Right lung (tissue), 10 donors: ENCODE measurements at places on chromosomes 13 and 19.

- no peak for DNase-seq
Observed at GRCh38 chr13:67489016-67489415, 258.9 kb upstream of the PCDH9 start.

DNA sequence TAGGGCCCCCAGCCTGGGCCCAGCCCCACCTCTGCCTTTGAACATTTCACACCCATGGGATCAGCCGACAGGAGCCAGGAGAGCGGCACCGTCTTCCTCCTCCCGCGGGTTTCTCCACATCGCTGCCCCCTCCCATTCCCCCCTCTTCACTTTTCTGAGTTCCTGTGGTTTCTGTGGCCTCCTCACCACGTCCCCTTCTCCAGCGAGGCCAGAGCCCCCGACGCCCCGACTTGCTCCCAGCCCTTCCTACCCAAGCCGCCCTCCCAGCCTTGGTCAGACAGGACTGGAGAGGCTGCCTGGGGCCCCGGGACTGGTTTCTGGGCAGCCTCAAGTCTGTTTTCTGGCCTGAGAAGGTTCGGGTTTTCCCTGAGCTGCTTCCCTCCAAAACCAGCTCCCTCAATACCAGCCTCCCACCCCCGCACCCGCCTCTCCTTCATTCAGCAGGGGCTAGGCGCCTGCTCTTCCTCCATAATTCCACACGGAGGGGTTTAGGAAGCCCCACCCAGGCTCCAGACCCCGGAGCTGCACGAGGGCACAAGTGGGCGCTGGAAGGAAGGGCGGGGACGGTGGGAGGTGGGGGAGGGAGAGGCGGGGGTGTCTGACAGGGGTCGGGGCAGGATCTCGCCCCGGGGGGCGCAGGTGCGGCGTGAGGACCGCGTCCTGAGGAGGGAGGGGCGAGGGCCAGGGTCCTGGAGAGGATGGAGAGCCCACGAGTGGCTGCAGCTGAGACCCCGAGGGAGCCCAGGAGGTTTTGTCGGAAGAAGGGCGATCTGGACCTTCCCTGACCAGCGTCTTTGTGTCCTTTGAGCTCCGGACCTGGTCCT is 4.0 kb upstream of the SIGLEC10 start:
- no peak for DNase-seq

GRCh38 chr13:99395436-99395835 is 88.2 kb upstream of the GPR183 start:
- DNase-seq: no peak

GRCh38 chr13:38753878-38754277 is 67.0 kb downstream of the FREM2 start:
- no peak for DNase-seq

DNA sequence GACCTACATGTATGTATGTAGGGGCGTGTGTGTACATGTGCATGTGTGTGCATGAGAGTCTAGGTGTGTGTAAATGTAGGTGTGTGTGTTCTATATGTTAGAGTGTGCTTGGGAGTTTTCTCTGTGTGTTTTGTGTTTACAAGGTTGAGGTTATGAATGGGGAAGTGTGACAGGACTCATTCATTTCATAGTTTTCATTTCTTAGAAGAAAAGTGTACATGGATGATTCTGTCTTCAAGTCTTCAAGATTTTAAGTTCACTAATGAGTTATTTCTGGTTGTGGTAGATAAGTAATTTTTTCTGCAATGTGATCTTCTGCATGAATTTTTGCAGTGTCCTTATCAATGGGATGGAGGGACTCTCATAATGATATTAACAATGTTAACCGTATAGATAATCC is 118.2 kb upstream of the SLC10A2 start:
- no peak for DNase-seq

- no peak for DNase-seq
Observed at GRCh38 chr19:1377965-1378785, 5.5 kb upstream of the NDUFS7 start.

DNA sequence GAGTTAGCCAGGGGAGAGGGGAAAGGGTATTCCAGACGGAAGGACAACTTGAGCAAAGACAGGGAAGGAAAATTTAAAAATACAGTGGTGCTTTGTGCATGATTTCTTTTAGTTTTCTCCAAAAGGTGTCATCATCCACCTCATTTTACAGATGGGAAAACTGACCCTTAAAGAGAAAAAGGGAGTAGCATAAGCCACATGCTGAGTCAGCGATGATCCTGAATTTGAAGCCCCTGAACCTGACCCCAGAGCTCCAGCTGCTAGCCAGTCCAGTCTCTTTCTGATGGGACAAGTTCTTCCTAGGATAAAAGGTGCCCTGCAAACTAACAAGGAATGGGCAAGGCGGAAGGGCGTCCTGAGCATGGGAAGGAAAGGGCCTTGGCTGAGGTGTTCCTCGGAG is 10.3 kb downstream of the CABP5 start:
- no peak for DNase-seq

DNA sequence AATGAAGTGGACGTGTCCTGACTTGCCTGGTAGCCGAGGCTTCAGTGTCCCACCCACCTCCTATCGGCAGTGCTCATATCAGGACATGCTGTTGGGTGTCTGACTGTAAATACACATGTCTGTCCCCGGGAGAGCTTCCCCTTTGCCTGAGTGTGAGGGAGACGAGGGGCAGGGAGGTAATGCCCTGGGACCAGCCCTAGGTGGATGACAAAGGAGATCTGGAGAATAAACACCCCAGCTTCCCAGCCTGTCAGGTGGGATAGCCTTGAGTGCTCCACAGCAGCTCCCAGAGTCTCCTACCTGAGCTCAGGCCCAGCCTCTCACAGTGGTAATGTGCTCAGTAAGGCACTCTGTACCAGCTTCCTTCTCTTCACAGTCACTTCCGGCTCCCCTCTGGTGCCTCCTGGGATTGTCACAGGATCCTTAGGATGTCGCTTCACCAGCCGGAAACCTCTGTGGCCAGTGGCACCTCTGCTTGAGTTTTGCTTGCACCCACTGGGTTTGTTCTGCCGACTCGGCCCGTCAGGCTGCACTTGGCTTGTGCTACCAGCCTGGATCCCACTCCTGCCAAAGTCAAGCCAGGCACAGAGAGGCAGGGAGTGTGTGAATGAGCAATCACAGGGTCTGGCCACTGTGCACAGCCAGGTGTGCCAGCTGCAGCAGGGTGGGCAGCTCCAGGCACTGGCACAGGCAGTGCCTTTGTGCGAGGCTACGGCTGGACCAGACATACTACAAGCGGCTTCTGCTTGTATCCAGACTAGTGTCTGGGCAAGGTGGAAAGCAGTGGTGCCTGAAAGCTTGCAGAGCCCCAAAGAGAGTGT is 54.4 kb upstream of the RGCC start:
- DNase-seq: no peak

GRCh38 chr13:112809332-112810315 is 119.8 kb downstream of the ATP11A start:
- no peak for DNase-seq

DNA sequence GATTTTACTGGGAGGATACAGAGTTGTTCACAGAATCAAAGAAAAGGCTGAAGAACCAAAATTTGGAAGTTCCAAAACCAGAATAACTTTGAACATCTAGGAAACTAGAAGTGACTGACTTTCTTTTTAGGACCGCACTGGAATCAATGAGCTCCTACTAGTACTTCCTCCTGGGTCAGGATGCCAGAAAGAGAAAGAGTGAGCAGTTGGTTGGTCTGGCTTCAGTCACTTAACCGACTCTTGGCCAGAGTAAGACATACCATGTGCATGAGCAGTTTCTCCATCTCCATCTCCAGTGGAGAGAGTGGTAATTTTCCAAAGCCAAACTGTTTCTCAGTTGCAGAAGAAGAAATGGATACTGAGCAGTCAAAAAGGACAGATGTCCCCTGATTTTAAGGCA is 27.1 kb upstream of the MTUS2 start:
- no peak for DNase-seq

DNA sequence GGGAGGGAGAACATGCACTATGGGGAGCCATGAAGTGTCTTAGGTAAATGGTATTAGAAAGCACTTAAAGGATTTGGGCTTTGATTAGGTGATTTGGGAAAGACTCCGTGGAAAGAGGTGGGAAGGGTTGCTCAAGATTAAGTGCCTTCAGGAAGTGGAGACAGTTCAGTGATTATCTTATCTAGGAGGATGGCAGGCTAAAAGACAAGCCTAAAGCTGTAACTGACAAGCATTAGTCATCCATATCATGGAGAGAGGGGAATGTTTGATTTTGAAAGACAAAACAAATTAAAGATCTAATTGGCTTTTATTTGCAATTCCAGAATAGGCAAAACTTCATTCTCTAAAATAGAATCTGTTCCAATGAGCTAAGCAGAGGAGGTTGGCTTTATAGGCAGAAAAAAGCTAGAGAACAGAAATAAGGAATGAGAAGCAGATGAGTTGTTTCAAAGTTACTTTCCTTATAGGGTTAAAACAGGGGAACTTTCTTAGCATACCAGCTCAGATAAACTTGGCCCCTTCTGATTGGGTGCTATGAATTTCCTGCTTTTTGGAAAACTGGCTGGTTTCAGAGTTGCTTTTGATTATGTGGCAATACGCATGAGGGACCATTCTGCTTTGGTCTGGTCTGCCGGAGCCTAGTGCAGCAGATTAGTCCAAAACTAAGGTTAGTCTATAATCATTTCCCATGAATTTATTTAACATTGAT is 1.8 kb upstream of the DIAPH3 start:
- DNase-seq: peak; percentile 67

- DNase-seq: peak; percentile 65
Observed at GRCh38 chr13:23578411-23579071, 8.3 kb downstream of the TNFRSF19 start.

GRCh38 chr19:49400029-49400428 is 12.0 kb downstream of the KASH5 start:
- no peak for DNase-seq

GRCh38 chr13:45828256-45828968 is 23.1 kb downstream of the SIAH3 start:
- DNase-seq: no peak

- DNase-seq: no peak
Observed at GRCh38 chr13:30659980-30660379, 42.3 kb downstream of the USPL1 start.

DNA sequence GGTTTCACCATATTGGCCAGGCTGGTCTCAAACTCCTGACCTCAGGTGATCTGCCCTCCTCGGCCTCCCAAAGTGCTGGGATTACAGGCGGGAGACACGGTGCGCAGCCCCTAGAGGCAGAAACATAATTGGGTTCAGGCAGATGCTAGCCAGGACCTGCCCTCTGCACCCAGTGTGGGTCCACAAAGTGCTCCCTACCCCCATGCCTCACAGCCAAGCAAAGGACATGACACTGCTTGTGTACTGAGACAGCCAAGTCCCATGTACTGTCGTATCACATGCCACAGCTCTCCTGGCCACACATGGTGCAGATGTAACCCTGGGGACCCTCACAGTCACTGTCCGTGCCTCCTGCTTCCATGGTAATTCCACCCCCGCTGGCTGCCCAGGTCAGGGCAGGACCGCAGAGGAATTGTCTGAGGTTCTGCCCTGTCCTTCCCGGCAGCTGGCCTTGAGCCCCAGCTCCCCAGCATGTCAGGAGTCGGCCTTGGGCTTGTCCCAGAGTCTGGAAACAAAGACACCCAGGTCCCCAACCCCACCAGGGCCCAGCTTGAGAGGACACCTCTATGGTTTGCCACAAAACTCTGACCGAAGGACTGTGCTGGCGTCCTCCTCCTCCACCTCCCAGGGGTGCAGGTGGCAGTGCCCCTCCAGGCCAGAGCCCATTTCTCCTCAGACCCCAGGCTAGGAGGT is 7.6 kb downstream of the PRR36 start:
- DNase-seq: no peak

DNA sequence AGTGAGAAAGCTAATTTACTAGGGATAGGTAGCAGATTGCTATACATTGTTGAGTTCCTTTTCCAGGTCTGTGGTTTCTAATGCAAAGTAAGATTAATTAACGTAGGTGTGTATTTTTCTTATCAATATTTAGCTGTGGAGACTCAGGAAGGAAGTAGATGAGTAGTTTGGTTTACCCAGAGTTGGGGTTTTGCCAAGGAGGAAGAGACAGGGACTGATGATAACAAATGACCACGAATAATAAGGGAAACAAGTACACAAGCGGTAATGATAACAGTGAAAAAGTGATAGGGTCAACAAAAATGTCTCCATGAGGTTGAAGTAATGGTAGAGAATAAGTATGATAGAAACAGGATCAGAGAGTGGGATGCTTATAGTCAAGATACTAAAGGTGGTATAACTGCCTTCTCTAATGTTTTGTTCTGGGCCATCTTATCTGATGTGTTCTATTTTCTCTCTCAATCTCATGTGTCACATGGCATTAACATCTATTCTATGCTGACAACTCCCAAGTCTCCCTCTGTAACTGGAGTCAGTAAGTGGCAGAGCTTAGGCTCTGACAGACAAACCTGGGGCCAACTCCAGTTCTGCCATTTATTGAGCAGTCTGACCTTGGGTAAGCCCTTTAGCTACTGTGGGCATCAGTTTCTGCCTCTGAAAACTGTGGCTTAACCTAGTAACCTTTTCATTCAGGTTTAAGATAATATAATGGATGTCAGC is 8.8 kb downstream of the OBI1 start:
- no peak for DNase-seq

- no peak for DNase-seq
Observed at GRCh38 chr13:94345374-94346195, 133.9 kb downstream of the DCT start.
